ENCODE measurements at places on chromosomes 3 and 15.

DNA sequence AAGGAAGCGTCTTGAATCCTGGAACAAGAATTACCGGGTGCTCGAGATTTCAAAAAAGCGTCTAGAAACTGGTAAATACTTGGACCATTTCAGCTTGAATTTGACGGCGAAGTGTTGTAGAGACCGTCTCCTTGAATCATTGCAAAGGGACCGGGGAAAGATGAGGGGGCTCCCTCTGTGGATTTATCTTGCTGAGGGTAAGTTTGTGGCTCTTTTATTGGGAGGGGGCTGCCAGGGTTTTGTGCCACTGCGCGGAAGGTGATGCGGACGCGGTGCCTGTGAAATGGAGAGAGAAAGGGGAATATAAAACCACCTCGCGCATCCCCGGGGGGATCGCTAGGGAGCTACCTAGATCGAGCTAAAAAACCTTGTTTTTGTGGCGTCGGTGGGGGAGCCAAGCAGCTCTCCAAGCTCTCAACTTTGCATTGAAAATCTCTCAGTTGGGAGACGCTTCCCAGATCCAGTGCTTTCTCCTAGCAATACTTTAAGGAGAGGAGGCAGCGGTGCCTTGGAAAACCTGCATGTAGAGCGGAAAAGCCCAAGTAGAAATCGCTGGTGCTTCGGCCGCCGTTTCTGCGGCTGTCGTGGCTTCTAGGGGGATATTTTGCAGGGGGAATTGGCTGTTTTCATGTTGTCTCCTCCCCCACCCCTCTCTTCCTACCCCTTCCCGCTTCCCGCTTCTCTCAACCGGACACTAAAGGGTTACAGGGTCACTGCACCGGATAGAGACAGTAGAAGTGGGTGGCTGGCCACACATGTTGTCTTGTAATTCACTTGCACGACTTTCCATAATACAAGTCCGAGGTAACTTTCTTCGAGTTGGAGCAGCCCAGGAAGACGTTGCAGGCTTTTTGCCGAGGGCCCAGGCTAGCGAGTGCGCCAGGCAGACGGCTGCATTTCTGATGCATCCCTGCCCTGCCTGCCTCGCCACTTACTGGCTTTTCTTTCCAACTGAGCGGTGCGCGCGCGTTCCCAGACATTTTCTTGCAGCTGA, 187.6 kb downstream of the NLGN1 start:
- no peak for DNase-seq

GRCh38 chr3:4985330-4986174, 6.3 kb downstream of the BHLHE40 start:
- no peak for DNase-seq

DNA sequence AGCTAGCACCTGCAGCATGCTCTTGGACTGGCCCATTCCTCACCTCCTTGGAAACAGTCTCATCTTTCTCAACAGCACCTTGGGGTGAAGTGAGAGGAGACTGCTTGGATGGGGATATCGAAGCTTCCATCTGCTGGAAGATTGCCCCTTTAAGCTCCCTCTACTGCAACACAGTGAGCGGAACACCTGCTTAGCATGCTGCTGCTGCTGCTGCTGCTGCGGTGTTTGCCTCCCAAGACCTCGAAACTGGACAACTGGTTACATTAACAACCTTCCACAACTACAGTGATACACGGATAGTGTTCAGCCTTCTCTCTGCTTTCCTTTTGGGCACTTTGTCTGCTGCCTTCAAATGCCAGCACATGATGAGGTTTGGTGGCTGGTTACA, 253.9 kb upstream of the LYSMD4 start:
- no peak for DNase-seq

DNA sequence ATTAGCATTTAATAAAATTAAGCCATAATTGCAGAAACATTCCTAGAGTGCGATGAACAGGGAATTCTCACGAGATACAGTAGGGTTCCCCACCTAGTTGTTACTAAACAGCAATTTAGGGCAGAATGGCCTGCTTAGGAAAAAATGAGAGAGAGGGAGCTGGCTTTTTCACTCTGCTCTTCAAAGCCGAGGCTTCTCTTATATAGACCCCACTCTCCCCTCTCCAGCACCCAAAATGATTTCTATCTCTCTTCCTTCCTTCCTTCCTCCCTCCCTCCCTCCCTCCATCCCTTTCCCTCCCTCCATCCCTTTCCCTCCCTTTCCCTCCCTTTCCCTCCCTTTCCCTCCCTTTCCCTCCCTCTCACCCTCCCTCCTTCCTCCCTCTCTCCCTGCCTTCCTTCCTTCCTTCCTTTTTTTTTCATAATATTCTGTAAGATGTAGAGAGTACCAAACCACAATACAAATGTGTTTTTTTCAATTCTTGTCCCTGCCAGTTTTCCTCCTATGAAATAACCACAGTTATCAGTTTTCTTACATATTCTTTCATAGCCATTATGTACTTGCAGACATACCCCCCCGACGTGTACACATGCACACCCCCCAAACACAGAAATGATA, 48.1 kb upstream of the ZCWPW2 start:
- no peak for DNase-seq

DNA sequence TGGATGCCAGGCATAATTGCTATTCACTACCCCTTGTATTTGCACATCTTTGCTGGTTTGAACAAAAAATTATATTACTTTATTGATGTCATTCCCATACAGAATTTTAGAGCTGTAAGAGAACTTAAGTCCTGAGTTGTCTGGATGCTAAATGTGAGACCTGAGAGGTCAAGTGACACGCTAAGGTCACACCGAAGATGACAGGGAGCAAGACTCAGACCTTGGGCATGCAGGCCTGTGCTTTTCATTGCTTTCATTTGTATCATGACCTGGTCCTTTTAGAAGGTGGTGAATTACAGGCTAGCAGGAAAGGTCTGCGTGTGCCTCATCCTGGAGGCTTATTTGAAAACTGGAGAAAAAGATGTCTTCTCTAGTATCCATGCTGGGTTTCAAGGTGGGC, 312.0 kb upstream of the RASGRP1 start:
- no peak for DNase-seq

DNA sequence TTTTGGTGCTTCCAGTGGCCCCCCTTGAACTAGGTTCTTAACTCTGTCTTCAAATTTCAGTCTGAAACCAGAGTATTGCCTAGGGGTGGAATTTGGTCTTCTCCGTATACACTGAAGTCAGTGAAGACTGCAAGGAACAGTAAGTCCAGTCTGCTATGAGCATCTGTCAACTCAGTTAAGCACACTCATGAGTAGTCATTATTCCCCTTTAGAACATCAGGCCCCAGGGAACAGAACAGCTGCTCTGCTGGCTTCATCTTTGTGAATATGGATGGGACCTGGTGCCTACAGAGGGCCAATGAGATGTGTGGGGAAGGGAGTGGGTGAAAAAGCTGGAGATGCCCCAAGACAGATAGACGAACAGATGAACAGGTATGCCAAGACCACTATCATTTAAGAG, 85.2 kb upstream of the PRR23C start:
- no peak for DNase-seq

GRCh38 chr3:98500019-98500418, 2.5 kb downstream of the OR5K2 start:
- no peak for DNase-seq

DNA sequence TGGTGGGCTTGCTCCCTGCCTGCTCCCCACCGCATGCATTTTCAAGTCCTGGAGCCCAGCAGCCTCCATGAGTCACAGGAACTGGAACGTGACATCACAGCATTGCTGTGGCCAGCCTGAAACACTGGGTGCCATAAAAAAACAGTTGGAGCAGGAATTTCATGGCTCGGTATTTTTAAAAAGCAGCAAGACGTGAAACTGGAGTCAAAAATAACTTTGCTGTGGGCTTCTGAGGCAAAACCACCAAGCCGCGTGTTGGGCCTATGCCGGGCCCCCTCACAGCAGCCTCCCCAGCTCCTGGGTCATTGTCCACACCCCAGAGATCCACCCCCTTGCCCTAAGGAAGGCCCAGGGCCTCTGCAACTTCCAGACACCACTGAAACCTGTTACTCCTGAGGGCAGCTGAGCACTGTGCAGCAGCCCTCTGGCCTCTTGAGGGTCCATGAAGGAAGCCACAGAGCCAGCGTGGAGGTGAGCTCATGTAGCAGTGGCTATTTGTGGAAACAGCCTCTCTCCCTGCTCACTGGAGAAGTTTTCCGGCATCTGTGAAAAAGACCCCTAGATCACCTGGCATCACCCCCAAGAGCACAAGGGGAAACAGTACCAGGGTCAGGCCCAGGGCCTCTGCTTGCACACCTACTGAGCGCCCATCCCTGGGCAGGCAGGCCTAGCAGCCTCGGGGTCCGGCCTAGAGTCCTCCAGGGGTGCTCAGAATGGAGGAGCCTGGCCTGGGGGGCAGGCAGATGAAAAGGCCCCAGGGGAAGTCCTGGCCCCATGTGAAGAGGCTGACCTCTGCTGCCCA, 34.0 kb upstream of the DUSP7 start:
- no peak for DNase-seq

- no peak for DNase-seq
Measured at GRCh38 chr3:64108231-64108630, 84.9 kb upstream of the PSMD6 start.

- no peak for DNase-seq
Measured at GRCh38 chr15:80840182-80841130, 61.3 kb downstream of the CEMIP start.

- no peak for DNase-seq
Measured at GRCh38 chr15:96337365-96338023, 7.0 kb downstream of the NR2F2 start.

DNA sequence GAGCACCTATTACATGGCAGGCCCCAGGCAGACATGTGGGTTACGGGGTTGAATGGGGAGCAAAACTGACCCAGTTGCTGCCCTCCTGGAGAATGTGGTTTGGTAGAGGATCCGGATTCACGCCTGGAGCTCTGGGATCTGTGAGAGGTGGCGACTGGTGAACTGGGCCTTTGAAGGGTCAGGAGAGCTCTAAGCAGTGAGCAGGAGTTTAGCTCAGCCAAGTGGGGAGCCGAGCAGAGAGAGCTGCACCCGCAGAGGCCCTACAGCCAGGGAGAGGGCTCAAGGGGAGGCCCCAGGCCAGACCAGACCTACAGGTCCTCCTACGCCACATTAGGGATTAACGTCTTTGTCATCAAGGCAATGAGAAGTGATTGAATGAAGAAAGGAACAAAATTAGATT, 179.8 kb upstream of the TLE3 start:
- DNase-seq, result no peak

- no peak for DNase-seq
Measured at GRCh38 chr3:127817406-127817841, 4.9 kb downstream of the MGLL start.

DNA sequence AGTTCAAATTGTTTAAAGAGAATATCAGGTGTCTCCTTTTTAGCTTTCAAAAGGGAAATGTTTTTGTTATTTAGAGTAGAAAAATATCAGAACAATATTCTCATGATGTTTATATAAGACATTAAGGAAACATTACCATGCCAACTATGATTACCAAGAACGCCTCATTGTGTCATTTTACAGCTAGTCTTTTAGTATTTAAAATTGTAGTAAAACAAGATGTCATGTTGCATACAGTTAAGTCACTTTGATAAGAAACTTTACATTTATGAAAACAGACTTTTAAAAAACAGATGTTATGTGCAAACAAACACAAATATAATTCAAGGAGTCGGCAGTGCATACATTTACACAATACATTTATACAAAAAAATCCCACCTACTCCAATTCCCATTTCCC, 4.4 kb downstream of the PLSCR4 start:
- no peak for DNase-seq

DNA sequence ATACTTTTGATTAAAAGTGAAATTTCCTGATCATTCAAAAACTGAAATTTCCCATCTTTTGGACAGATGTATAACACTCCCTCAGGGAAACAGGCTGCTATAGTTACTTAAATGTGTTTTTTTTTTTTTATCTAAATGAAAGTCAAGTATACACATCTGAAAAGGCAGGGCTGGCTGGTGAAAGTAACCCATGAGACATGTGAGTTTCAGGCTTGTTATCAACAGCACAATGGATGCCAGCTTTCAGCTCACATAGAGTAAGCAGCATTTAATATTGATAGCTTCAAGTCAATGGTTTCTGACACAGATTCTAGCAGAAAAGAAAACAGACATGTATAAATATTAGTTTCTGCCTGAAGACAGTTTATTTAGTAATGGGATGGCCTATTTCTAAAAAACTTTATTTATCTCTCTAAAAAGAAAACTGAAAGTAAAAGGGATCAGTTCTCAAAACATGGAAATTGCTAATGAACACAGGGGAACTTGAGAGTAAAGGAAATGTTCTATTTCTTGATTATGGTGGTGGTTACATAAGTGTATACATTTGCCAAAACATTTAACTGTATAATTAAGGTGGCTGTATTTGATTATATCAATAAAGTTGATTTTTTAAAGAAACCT, 89.7 kb upstream of the CMC1 start:
- DNase-seq, result no peak

GRCh38 chr3:178768072-178768864, 232.0 kb downstream of the KCNMB2 start:
- no peak for DNase-seq

DNA sequence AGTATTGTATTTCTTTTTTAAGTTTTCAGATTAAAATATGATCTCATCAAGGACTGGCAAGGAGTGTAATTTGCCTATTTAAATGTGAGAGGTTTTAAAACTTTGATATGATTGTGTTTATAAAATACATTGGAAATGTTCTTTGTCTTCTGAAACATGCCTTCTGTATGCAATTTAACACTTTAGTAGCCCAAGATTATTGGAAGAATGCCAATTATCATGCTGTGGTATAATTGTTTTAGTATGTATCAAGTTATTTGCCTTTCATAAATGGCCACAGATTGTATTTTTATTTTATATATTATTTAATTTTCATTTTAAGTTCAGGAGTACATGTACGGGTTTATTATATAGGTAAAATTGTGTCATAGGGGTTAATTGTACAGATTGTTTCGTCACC, 31.7 kb downstream of the ECT2 start:
- no peak for DNase-seq

DNA sequence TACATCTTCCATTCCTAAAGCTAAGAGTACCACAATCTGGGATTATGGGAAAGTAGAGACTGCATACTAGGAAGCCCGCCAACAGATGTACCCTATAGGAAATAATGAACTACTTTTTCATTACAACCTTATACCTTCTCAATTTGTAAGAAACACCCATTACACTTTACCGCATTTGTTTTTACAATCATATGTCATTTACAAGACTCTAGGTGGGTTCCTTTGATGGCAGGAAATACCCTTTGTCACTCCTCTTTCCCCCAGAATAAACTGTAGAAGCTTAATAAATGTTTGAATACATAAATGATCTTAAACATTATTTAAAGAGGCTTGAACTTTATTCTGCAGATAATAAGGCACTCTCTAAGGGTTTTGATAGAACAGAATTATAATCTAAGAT, 150.1 kb upstream of the TGFBR2 start:
- no peak for DNase-seq

GRCh38 chr15:50607129-50607528, 60.7 kb upstream of the USP50 start:
- no peak for DNase-seq

DNA sequence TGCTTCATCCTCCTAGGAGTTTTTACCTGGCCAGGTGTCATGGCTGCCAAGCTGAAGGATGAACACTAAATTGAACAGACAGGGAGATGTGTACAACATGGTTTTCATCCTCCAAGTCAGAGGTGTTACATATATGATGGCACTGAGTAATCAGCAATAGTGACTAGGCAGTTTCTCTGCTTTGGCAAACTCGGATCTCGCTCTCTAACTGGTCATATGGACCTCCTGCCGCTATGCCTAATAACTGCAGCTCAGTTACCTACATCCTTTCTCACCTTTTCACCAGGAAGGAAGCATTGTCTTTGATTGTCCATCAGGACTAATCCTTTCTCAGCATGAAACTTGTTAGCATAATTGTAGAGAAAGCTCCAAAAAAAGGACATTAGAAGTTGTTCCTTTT, 175.9 kb upstream of the PLSCR5 start:
- no peak for DNase-seq

- no peak for DNase-seq
Measured at GRCh38 chr15:72179950-72180581, 17.5 kb downstream of the GRAMD2A start.
